ENCODE measurements at places on chromosomes 13 and 19.

GRCh38 chr19:8446061-8446709, 1.4 kb downstream of the HNRNPM start:
- DNase-seq = no peak

GRCh38 chr19:55695511-55696290, 20.7 kb downstream of the EPN1 start:
- no peak for DNase-seq

- peak; percentile 42 for DNase-seq
Measured at GRCh38 chr19:2552859-2553258, 76.9 kb downstream of the GADD45B start.

DNA sequence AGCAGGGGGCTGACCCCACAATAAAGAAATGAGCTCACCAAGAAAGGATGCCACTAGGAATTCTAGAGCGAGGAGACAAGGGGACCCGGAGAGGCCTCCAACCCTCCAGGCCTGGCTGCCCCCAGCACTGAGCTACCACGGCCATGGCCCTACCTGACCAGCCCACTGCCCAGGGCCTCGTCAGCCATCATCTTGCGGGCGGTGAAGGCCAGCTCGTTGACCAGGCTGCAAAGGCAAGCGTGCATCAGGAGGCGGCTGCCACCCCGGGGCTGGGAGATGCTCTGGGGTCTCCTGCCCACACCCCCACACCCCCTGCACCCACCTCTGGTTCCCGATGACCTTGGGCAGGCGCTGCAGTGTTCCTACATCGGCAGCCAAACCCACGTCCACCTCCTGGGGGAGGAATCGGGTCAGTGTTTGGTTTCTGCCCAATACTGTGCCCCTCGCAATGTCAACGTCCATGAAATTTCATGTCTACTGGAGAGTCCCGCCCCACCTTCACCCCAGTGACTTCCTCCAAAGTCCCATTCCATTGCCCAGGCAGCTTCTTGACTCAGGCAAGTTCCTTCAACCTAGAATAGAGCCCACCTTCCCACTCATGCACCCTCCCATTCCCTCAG, 3.5 kb upstream of the LGALS4 start:
- DNase-seq = no peak

DNA sequence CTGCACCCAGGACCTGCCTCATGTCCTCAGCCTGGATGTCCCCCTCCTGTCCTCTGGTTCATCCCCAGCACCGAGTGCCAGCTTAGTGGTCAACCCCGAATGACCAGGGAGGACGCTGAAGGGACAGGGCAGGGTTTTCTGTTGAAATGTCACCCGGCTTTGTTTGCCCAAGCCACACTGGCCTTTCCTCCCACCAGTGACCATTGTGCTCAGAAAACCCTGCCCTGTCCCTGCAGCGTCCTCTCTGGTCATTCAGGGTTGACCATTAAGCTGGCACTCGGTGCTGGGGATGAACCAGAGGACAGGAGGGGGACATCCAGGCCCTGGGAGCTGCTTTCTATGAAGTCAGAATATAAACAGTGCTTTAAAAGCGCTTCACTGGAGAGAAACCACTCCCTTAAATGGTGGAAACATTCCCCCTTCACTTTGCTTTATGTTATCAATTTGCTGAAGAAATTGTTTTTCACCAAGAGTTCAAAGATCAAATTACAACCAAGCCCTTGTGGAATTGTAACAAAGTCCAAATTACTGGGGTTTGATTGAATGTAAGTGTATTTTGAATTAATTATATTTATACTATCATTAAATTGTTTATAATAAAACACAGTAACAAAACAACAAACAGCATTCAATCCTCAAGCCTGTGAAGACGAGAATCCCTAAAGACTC, 21.4 kb downstream of the CARS2 start:
- DNase-seq = no peak

GRCh38 chr13:52187029-52187423, 27.6 kb upstream of the NEK3 start:
- no peak for DNase-seq

GRCh38 chr13:66443926-66444325, 786.2 kb downstream of the PCDH9 start:
- DNase-seq = no peak

DNA sequence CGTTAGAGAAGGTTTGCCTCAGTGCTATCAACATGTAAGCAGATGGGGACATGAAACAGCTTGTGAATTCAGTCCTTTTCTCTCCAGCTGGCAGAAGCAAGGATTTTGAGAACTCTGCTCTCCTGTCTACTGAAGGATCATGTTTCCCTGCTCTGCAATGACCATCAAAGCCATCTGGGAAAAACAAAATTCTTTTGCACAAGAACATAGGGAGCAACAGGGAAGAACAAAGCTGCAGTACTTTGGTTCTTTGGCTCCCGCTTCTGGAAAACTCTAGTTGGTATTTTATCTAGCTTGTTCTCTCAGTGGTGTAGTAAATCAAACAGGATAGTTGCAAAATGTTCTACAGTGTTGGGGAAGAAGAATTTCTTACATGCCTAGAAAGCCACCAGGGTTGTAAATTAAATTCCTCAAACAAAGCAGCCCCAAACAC, 270.4 kb downstream of the ENOX1 start:
- no peak for DNase-seq

DNA sequence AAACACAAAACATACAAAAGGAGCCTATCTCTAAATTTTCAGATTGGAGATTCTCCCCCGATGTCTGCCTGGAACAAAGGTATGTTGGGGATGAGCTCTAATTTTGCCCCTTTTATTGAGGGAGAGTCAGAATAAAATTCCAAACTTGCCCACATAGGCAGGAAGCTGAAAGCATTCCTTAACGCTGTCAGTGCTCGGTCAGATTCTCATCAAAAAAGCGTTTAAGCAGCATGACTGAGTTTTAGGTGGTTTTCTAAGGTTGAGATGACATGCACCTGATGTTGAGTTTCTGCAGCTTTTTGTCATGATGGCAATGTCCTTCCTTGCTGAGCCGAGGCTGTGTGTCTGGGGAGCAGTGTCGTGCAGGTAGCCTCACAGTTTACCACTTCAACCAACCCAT, 48.4 kb upstream of the MEDAG start:
- no peak for DNase-seq

- DNase-seq = no peak
Measured at GRCh38 chr13:101523154-101524131, 71.0 kb downstream of the ITGBL1 start.

DNA sequence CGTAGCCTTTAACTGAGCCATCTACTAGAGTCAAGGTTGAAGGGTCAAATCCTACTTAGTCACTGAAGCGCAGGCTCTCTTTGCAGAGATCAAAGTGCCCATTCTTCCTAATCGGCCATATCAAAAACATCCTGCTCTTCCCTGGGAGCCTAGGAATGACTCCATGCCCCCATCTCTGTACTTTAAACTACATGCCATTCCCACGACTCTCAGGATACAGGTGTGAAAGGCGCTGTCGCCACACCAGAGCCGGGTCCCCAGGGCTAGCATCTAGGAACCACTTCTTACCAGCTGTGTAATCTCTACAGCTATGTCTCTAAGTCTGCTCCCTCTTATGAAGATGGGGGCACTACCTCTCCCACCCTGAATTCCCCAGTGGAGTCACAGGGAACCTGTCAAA, 22.3 kb downstream of the IRS2 start:
- DNase-seq = no peak

DNA sequence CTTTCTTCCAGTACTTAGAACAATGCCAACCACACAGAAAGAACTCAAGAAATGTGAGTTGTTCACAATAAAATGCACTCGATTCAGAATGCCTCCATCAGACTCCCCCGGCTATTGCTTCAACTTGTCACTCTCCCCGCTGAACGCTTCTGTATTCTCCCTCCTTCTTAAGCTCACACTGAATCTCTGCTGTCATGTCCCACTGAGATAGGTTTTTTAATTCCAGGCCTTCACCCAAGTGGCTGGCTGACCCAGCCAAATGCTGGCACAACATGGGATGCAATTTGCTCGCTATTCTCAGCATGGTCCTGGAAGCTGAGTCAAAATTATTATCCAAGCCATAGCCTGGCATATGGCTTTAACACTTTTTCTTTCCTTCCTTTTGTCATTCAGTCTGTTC, 76.8 kb upstream of the SERP2 start:
- no peak for DNase-seq

- no peak for DNase-seq
Measured at GRCh38 chr13:58318495-58319167, 687.1 kb downstream of the PCDH17 start.

- DNase-seq = peak; percentile 60
Measured at GRCh38 chr19:3061182-3062161, 823 bp downstream of the TLE5 start.

- no peak for DNase-seq
Measured at GRCh38 chr13:99418843-99419140, 82.5 kb upstream of the TM9SF2 start.

- DNase-seq = no peak
Measured at GRCh38 chr19:23287620-23288019, 37.4 kb upstream of the ZNF724 start.

GRCh38 chr19:8150998-8151766, 1.8 kb upstream of the FBN3 start:
- DNase-seq = no peak
